Caco-2 (cell line): ENCODE measurements at places on chromosomes 16 and 17. TPM values are rescaled to one million over a fixed set of nuclear protein-coding genes. Genes with fewer than 3 reads are reported as not detected.

The SOST gene
- not detected in 2 replicates for total RNA-seq

The ADCY9 gene
- total RNA-seq, result 11.5 and 12.6 TPM in 2 replicates

The BAIAP3 gene
- total RNA-seq, result 4.2 and 5.0 TPM in 2 replicates

The C17orf113 gene
- total RNA-seq, result 3.8 and 4.7 TPM in 2 replicates

The TEX2 gene
- 19.3 and 20.2 TPM in 2 replicates for total RNA-seq

The SLC16A13 gene
- total RNA-seq, result 7.1 and 8.7 TPM in 2 replicates

The TPSAB1 gene
- total RNA-seq, result not detected in 2 replicates

The SBK1 gene
- 5.5 and 6.7 TPM in 2 replicates for total RNA-seq

The GLIS2 gene
- total RNA-seq, result 12.3 and 13.1 TPM in 2 replicates

The KRTAP4-9 gene
- not detected in 2 replicates for total RNA-seq

The MT4 gene
- total RNA-seq, result not detected in 2 replicates

The RCVRN gene
- not detected in 2 replicates for total RNA-seq

The RAMP2 gene
- 21.4 and 24.3 TPM in 2 replicates for total RNA-seq

GRCh38 chr16:4053301-4053845 lies 62.9 kb downstream of the ADCY9 start:
- H3K27me3 ChIP-seq, result no peaks in the 10 kb centered on the region
- no peak overlapping the region for H3K27ac ChIP-seq
- DNase-seq, result no peak
- no peak overlapping the region for H3K4me3 ChIP-seq

DNA sequence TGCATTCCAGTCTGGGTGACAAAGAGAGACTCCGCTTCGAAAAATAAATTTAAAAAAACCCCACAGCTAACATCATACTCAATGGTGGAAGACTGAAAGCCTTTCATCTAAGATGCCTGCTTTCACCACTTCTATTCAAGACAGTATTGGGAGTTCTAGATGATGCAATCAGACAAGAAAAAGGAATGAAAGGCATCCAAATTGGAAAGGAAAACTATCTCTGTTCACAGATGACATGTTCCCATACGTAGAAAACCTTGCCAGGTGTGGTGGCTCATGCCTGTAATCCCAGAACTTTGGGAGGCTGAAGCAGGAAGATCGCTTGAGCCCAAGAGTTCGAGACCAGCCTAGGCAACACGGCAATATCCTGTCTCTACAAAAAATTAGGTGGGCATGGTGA lies 31.1 kb downstream of the RANBP10 start:
- H3K27me3 ChIP-seq, result no peaks in the 10 kb centered on the region
- no peaks in the 10 kb centered on the region for H3K4me1 ChIP-seq
- no peak overlapping the region for H3K4me3 ChIP-seq
- H3K27ac ChIP-seq, result no peak overlapping the region
- no peak for DNase-seq
- H3K36me3 ChIP-seq, result peaks cover 4% of the 10 kb centered on the region; the same call in 1 of the 2 replicates

- no peak for DNase-seq
- H3K27ac ChIP-seq, result no peak overlapping the region
- no peaks in the 10 kb centered on the region; the same call in 1 of the 2 replicates for H3K27me3 ChIP-seq
- no peaks in the 10 kb centered on the region for H3K4me1 ChIP-seq
- no peaks in the 10 kb centered on the region for H3K36me3 ChIP-seq
Measured at GRCh38 chr17:77577491-77577890, 381.0 kb upstream of the TNRC6C start.

- H3K27ac ChIP-seq, result no peak overlapping the region
- no peaks in the 10 kb centered on the region for H3K4me1 ChIP-seq
- no peaks in the 10 kb centered on the region for H3K27me3 ChIP-seq
Measured at GRCh38 chr16:57039148-57039812, 49.9 kb downstream of the NLRC5 start.

- peaks cover 12% of the 10 kb centered on the region for H3K4me1 ChIP-seq
- peak overlapping the region; percentile 94 for H3K4me3 ChIP-seq
- no peaks in the 10 kb centered on the region for H3K27me3 ChIP-seq
Measured at GRCh38 chr17:81395600-81396277, 482 bp downstream of the BAHCC1 start.

GRCh38 chr17:298791-299450 lies 53.7 kb downstream of the RPH3AL start:
- H3K27ac ChIP-seq, result no peak overlapping the region
- no peaks in the 10 kb centered on the region for H3K4me1 ChIP-seq
- no peak overlapping the region for H3K4me3 ChIP-seq
- H3K36me3 ChIP-seq, result no peaks in the 10 kb centered on the region
- no peaks in the 10 kb centered on the region for H3K27me3 ChIP-seq
- DNase-seq, result no peak

DNA sequence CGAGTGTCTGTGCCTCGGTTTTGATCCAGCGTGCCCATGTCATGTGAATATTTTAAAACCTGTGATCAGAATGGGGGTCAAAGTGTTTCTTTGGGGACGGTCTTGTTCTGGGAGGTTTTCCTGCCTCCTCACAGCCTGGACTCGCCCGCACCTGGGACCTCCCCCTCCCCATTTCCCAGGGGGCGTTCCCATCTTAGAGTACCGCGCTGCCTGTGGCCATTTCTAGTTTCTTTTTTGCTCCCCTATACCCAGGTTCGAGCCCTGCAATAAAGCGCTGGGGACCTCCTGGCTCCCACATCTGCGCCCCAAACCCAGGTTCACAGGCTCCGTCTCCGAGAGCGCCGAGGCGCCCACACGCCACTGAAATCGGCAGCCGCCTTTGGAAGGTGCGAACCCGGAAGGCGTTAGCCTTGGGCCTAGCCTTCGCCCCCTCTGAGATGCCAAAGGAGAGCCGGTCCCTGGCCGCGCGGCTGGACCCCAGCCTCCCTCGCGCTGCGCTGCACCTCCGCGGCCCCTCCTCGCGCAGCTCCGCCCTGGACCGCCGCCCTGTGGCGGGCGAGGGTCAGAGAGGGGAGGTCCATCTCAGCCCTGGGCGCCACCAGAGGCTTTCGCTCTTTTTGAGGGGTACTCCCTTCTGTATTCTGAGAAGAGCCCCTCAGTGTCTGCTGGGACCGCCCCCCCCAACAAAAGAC lies 1.7 kb downstream of the KCNJ12 start:
- no peak overlapping the region for H3K4me3 ChIP-seq
- H3K27me3 ChIP-seq, result no peaks in the 10 kb centered on the region
- H3K36me3 ChIP-seq, result no peaks in the 10 kb centered on the region
- DNase-seq, result no peak
- H3K27ac ChIP-seq, result no peak overlapping the region

DNA sequence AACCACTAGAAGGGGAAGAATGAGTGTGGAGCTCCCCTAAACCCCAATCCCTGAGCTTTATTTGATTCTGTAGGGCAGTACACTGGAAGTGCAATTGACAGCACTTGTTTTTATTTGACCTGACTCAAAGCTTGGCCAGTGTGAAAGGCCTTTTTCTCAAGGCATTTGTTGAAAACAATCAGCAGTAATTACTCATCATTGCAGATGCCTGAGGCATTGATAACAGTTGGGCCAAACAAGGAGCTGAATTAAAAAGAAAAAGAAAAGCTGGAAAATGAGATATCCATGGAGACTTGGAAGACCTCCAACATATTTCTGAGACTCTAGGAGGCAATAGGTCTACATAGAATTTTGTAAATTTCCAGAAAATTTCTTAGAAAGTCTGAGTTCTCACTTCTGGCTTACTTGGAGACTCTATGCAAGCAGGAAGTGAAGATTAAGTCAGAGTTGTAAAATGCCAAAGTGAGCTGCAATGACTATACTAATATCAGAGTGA lies 200.8 kb upstream of the KCNJ16 start:
- H3K4me1 ChIP-seq, result no peaks in the 10 kb centered on the region
- H3K4me3 ChIP-seq, result no peak overlapping the region
- DNase-seq, result no peak
- no peaks in the 10 kb centered on the region for H3K27me3 ChIP-seq

GRCh38 chr17:66351033-66351432 lies 48.6 kb downstream of the PRKCA start:
- no peak for DNase-seq
- no peaks in the 10 kb centered on the region for H3K27me3 ChIP-seq
- H3K27ac ChIP-seq, result no peak overlapping the region
- no peaks in the 10 kb centered on the region for H3K36me3 ChIP-seq

GRCh38 chr17:81733507-81734404 lies 21.7 kb downstream of the SLC25A10 start:
- no peak overlapping the region for H3K4me3 ChIP-seq
- no peak overlapping the region for H3K27ac ChIP-seq
- DNase-seq, result peak; percentile 92
- H3K27me3 ChIP-seq, result no peaks in the 10 kb centered on the region
- no peaks in the 10 kb centered on the region for H3K36me3 ChIP-seq

GRCh38 chr16:29744541-29745101 lies 1.2 kb downstream of the C16orf54 start:
- no peaks in the 10 kb centered on the region; the same call in 1 of the 2 replicates for H3K36me3 ChIP-seq
- peaks cover 23% of the 10 kb centered on the region for H3K4me1 ChIP-seq
- DNase-seq, result no peak
- H3K27ac ChIP-seq, result no peak overlapping the region
- no peak overlapping the region for H3K4me3 ChIP-seq
- no peaks in the 10 kb centered on the region for H3K27me3 ChIP-seq

DNA sequence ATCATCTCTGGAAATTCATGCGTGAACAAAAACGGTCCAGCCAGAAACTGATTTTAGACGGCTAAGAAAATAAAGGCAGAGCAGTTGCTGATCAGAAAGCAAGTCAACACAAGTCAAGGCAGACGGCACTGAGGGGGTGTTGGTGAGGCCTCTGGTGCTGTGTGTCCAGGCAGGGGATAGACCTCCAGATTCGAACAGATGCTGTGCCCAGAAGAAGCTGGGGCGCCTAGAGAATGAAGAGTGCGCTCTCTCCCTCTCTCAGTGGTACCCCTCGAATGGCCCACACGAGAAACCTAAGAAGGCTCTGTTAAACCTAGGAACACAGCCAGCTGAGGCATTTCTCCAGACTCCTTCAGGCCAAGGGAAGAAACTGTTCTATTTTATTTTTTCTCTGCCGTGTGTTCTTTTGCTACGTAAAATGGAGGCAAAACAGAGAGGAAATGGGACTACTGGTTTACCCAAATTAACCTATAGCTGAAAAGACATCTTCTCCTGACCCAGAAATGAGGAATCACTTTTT lies 178.3 kb downstream of the PMP22 start:
- H3K36me3 ChIP-seq, result no peaks in the 10 kb centered on the region
- H3K27me3 ChIP-seq, result no peaks in the 10 kb centered on the region
- no peak overlapping the region for H3K4me3 ChIP-seq
- H3K27ac ChIP-seq, result no peak overlapping the region
- no peaks in the 10 kb centered on the region for H3K4me1 ChIP-seq
- no peak for DNase-seq

DNA sequence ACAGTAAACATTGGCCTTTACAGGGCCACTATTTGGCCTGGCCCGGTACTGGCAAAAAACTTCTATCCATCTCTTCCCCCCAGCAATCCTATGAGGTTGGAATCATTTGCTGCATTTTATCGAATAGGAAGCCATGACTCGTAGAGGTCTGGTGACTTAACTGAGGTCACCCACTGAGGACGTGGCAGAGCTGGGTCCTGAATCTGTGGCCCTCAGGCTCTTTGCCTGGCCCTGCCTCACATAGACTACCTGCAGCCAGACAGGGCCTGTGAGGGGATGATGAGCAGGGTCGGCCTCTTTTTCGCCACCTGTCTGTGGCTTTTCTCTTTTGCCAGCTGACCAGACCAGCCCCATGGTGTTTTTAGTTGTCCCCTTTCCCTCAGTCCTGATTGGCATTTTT lies 1.9 kb downstream of the PPP4C start:
- no peaks in the 10 kb centered on the region for H3K27me3 ChIP-seq
- no peak overlapping the region for H3K27ac ChIP-seq
- no peak overlapping the region for H3K4me3 ChIP-seq

- no peak for DNase-seq
- no peak overlapping the region for H3K4me3 ChIP-seq
- peaks cover 44% of the 10 kb centered on the region for H3K4me1 ChIP-seq
Measured at GRCh38 chr16:85173146-85173980, 61.1 kb upstream of the CIBAR2 start.

- no peaks in the 10 kb centered on the region for H3K27me3 ChIP-seq
- no peak for DNase-seq
- no peak overlapping the region for H3K27ac ChIP-seq
- H3K4me1 ChIP-seq, result no peaks in the 10 kb centered on the region
Measured at GRCh38 chr17:39800540-39800939, 62.8 kb downstream of the GRB7 start.

DNA sequence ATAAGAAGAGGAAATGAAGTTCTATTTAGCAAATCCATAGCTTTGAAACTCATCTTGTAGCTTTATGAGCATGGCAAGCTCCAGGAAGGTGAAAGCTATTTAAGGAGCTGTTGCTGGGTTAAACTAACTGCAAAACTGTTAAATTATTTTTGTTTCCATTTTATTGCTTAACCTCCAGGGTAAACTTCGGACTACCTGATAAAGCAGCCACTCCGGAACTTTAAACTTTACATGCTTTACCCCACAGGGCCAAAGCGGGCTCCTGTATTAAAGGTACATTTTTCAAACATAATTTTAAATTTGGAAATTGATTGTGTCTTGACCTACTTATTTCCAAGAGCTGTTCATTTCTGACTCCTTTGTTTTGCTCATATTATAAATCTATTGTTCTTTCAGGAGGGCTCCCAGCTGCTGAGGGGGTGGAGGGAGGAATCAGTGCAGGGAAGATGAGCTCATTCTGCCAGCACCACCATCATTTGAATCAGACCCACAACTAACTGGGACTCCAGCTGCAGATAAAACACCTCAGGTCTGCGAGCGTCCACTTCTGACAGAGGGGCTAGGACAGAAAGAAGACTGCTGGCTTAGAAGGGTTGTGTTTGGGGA lies 157.9 kb downstream of the IRX3 start:
- H3K4me3 ChIP-seq, result no peak overlapping the region
- H3K27ac ChIP-seq, result no peak overlapping the region
- H3K27me3 ChIP-seq, result no peaks in the 10 kb centered on the region
- no peaks in the 10 kb centered on the region for H3K36me3 ChIP-seq
- H3K4me1 ChIP-seq, result no peaks in the 10 kb centered on the region

- no peak overlapping the region for H3K27ac ChIP-seq
- H3K4me1 ChIP-seq, result no peaks in the 10 kb centered on the region
- no peak overlapping the region for H3K4me3 ChIP-seq
- no peak for DNase-seq
Measured at GRCh38 chr17:39376434-39376833, 25.0 kb downstream of the FBXL20 start.

GRCh38 chr16:4239020-4239419 lies 2.9 kb downstream of the SRL start:
- no peaks in the 10 kb centered on the region for H3K27me3 ChIP-seq
- H3K4me3 ChIP-seq, result no peak overlapping the region
- H3K4me1 ChIP-seq, result no peaks in the 10 kb centered on the region

- no peak overlapping the region for H3K4me3 ChIP-seq
- no peak for DNase-seq
- no peaks in the 10 kb centered on the region for H3K27me3 ChIP-seq
Measured at GRCh38 chr17:81460856-81461460, 51.6 kb downstream of the ACTG1 start.

DNA sequence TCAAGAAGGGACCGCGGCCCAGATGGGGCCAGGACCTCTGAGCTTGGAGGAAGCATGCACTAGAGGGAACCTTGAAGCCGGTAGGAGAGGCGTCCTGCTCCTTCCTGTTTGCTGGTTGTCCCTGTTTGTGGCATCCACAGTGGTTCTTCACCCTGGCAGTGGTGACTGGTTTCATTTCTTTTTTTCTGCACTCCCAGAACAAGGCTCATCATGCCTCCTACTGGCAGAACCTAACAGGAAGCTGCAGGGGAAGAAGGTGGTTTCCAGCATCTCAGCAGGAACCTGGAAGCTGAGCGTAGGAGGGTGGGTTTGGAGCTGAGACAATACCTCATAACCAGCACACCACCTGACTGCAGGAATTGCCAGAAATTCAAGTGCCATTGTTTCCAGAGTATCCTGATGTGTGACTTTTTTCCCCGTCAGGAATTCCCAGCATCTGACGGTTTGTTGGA lies 5.8 kb downstream of the TMEM231 start:
- no peaks in the 10 kb centered on the region for H3K27me3 ChIP-seq
- H3K4me3 ChIP-seq, result no peak overlapping the region
- H3K27ac ChIP-seq, result no peak overlapping the region

- 0 out of 2 replicates have a peak, but pooled peaks cover 3% of the 10 kb centered on the region for H3K36me3 ChIP-seq
- no peak overlapping the region for H3K4me3 ChIP-seq
- H3K4me1 ChIP-seq, result peaks cover 20% of the 10 kb centered on the region
Measured at GRCh38 chr16:50308237-50308965, 42.0 kb downstream of the ADCY7 start.
